ENCODE measurements at places on chromosomes 1 and 21. TPM values are rescaled to one million over a fixed set of nuclear protein-coding genes. Genes with fewer than 3 reads are reported as not detected.

GRCh38 chr21:21163904-21164303 is 165.7 kb downstream of the NCAM2 start:
- no peak overlapping the region for H3K4me3 ChIP-seq
- no peaks in the 10 kb centered on the region for H3K4me1 ChIP-seq
- H3K27ac ChIP-seq = no peak overlapping the region
- peaks cover 5% of the 10 kb centered on the region for H3K27me3 ChIP-seq

DNA sequence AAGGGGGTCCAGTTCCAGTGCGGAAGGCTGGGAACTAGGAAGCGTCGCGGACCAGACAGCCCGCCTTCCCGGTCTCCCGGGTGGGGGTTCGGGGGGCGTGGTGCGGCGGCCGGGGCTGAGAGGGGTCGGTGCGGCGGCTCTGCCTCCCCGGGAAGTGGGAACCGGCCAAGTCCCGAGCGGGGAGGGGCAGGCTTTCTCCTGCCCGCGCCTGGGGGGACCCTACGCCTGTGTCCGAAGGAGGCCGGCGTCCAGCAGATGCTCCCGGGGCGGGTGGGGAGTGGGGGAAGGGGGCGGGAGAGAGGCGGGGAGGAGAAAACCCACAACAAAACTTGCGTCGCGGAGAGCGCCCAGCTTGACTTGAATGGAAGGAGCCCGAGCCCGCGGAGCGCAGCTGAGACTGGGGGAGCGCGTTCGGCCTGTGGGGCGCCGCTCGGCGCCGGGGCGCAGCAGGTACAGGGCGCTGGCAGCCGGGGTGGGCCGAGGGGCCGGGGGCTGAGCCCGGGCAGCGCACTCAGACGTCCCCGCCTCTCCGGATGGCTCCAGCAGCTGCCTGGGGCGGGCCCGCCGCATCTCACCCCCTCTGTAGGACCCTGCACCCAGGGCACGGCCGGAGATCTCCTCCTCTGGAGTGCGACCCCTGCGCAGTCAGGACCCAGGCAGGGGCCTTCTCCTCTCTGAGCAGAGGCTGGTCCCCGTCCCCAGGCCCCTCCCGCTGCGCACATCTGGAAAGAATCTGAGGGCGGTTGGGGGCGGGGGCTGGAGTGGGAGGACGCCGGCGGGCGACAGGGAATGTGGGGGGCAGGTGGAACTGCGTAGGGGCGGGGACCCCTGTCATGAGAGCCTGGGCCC is at the start of gene PODN:
Gene PODN, plus strand, starts transcription at position 355 of the 849 bp plus-strand sequence. CDS start 7,643 bp downstream, outside the sequence.
- peak within 1 kb of the TSS; percentile 56 for H3K4me3 ChIP-seq
- DNase-seq = no peak
- H3K36me3 ChIP-seq = no peaks in the 10 kb centered on the region
- H3K27ac ChIP-seq = no peak within 1 kb of the TSS

GRCh38 chr1:51168936-51169335 is 66.9 kb downstream of the C1orf185 start:
- no peak for DNase-seq
- no peaks in the 10 kb centered on the region for H3K36me3 ChIP-seq
- H3K27me3 ChIP-seq = peaks cover 13% of the 10 kb centered on the region
- peaks cover 4% of the 10 kb centered on the region for H3K4me1 ChIP-seq

KIRREL1 gene
- not detected for total RNA-seq

DYNLT4 gene
- total RNA-seq = 0.28 TPM

- no peak for DNase-seq
- peaks cover 4% of the 10 kb centered on the region for H3K4me1 ChIP-seq
- H3K36me3 ChIP-seq = no peaks in the 10 kb centered on the region
- H3K4me3 ChIP-seq = no peak overlapping the region
Measured at GRCh38 chr1:40787737-40788560, 4.4 kb downstream of the KCNQ4 start.

HCRTR1 gene
- not detected for total RNA-seq

GRCh38 chr21:17570786-17571185 is 41.9 kb downstream of the BTG3 start:
- no peak for DNase-seq
- no peak overlapping the region for H3K27ac ChIP-seq
- H3K4me1 ChIP-seq = no peaks in the 10 kb centered on the region
- H3K36me3 ChIP-seq = no peaks in the 10 kb centered on the region
- no peak overlapping the region for H3K4me3 ChIP-seq
